ENCODE measurements at places on chromosomes 3 and 15. TPM values are rescaled to one million over a fixed set of nuclear protein-coding genes. Genes with fewer than 3 reads are reported as not detected.
A peak's percentile ranks its signal among the peaks of the same experiment; 100 is the strongest.

DNA sequence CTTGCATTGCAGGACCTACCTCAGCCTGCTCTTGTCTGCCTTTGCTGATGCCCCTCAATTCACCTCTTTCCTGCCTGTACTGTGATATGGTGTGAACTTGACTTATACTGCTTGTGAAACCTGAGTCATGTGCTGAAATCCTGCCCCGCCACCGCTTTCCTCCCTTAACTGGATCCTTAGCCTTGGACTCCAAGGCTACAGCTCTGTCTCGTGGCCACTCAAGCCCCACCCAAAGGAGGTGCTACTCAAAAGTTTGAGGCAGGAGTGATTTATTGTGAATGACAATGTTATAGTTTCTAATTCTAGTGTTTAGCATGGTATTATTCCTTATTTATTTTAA lies 56.1 kb downstream of the MYZAP start:
- H3K36me3 ChIP-seq: no peaks in the 10 kb centered on the region
- no peak overlapping the region for H3K4me3 ChIP-seq
- no peak overlapping the region for H3K27ac ChIP-seq
- peaks cover 8% of the 10 kb centered on the region for H3K4me1 ChIP-seq

DNA sequence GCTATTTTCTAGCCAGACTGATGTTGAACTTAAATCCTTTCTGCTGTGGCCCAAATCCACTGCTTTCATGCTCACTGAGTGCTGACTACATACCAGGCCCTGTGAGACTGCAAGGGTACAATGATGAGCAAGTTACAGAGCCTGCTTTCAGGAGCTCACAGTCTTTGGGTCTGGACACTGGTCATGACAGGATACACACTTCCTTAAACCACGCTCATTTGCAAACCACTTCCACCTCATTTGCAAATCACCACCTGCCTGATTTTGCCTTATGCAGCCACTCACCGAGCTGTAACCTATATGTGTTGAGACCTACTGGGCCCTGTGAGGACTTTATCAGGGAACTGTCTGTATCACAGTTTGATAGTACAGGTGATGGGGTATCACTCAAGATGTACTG lies 50.2 kb upstream of the LRRC58 start:
- no peak overlapping the region for H3K27ac ChIP-seq
- peaks cover 46% of the 10 kb centered on the region for H3K36me3 ChIP-seq
- no peak overlapping the region for H3K4me3 ChIP-seq
- H3K27me3 ChIP-seq: no peaks in the 10 kb centered on the region

DNA sequence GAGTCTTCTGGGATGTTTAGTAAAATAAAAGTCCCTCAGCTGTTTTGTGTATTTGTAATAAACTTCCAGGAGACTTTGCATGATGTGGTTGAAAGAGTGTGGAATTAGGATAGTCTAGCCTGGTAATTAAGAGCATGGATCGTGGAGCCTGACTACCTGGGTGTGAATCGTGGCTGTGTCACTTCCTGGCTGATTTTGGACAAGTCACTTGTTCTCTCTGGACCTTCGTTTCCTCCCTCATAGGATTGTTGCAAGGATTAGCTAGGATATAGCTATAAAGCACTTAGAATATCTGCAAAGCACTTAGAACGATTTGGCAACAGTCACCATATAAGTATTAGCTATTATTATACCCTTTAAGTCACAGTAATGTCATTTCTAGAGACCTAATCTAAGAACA lies 40.2 kb downstream of the SLMAP start:
- no peak for DNase-seq
- H3K4me1 ChIP-seq: no peaks in the 10 kb centered on the region
- H3K27me3 ChIP-seq: no peaks in the 10 kb centered on the region
- H3K4me3 ChIP-seq: no peak overlapping the region
- H3K36me3 ChIP-seq: no peaks in the 10 kb centered on the region

GRCh38 chr15:65638681-65639089 lies 16.9 kb downstream of the SLC24A1 start:
- no peaks in the 10 kb centered on the region for H3K36me3 ChIP-seq
- peak; percentile 26 for DNase-seq
- no peak overlapping the region for H3K4me3 ChIP-seq
- H3K4me1 ChIP-seq: peaks cover 5% of the 10 kb centered on the region

GRCh38 chr3:56467108-56467507 lies 1.2 kb downstream of the ERC2 start:
- peak overlapping the region; percentile 95 for H3K4me3 ChIP-seq
- no peaks in the 10 kb centered on the region for H3K36me3 ChIP-seq
- DNase-seq: peak; percentile 55
- H3K27ac ChIP-seq: peak overlapping the region; percentile 90
- peaks cover 13% of the 10 kb centered on the region for H3K4me1 ChIP-seq

DNA sequence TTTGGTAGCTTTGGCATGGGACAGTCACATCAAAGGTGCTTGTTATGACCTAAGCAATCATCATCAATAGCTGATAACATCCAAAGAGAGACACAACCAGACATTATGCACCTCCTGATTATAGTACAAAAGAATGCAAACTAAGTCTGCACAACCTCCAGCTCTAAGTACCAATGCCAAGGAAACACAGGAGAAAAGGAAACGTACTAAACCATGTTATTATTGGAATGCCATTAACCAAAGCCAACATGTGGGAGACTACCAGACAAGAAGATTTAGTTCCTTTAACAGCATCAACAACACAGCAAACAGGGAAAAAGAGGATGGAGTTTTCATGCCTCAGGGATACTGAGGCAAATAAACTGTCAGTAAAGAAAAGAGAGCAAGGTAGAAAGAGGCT lies 61.4 kb downstream of the CD47 start:
- no peak overlapping the region for H3K27ac ChIP-seq
- H3K27me3 ChIP-seq: no peaks in the 10 kb centered on the region
- no peaks in the 10 kb centered on the region for H3K36me3 ChIP-seq
- peaks cover 23% of the 10 kb centered on the region for H3K4me1 ChIP-seq

GRCh38 chr3:1117843-1118473 lies 25.1 kb downstream of the CNTN6 start:
- no peaks in the 10 kb centered on the region for H3K36me3 ChIP-seq
- no peaks in the 10 kb centered on the region for H3K4me1 ChIP-seq
- no peak for DNase-seq
- H3K4me3 ChIP-seq: no peak overlapping the region

DNA sequence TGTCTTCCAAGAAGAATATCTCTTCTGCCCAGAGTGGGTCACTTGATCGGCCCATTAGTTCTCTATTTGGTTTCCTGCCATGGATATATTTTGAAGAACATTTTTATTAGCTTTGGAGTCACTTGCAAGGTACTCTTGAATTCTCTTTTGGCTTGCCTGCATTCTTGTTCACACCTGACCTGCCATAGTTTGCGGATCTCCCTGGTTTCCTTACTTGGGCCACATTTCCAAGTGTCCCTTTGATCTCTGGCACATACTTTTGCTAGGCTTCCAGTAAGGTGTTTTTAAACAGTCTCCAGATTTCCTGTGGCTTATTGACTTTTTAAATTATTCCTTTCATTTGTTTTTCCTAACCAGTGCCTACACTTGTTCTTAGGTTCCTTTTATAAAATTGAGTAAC lies 488.5 kb upstream of the MDFIC2 start:
- no peaks in the 10 kb centered on the region for H3K27me3 ChIP-seq
- no peak for DNase-seq
- H3K27ac ChIP-seq: no peak overlapping the region
- H3K4me1 ChIP-seq: no peaks in the 10 kb centered on the region
- peaks cover 2% of the 10 kb centered on the region for H3K36me3 ChIP-seq

DNA sequence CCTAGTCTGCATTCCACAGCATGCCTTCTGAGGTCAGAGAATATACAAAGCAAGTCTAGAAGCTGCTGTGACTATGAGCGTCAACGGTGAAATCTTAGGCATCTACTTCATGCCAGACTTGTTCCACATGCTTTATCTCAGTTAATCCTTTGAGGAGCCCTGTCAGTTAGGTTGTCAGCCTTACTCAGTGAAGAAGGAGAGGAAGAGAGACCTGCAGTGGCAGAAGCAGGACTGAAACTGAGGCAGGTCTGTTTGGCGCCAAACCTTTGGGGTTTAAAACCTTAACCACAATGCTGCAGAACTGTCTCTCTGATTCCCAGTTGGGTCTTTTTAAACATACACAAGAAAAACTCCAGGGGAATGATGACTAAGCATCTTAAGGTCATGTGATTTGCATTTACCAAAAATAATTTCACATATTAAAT lies 139.0 kb upstream of the LIPC start:
- no peak overlapping the region for H3K27ac ChIP-seq
- peaks cover 18% of the 10 kb centered on the region for H3K4me1 ChIP-seq
- peaks cover 4% of the 10 kb centered on the region for H3K36me3 ChIP-seq
- no peak for DNase-seq
- H3K4me3 ChIP-seq: no peak overlapping the region
- H3K27me3 ChIP-seq: no peaks in the 10 kb centered on the region

- H3K4me1 ChIP-seq: no peaks in the 10 kb centered on the region
- no peaks in the 10 kb centered on the region for H3K27me3 ChIP-seq
- H3K36me3 ChIP-seq: no peaks in the 10 kb centered on the region
- DNase-seq: no peak
Observed at GRCh38 chr15:24394303-24394702, 281.3 kb upstream of the NPAP1 start.

- H3K4me3 ChIP-seq: peak overlapping the region; percentile 97
- peaks cover 44% of the 10 kb centered on the region for H3K4me1 ChIP-seq
- H3K27me3 ChIP-seq: no peaks in the 10 kb centered on the region
- DNase-seq: peak; percentile 57
Observed at GRCh38 chr3:25663869-25664811, 567 bp downstream of the TOP2B start.

DNA sequence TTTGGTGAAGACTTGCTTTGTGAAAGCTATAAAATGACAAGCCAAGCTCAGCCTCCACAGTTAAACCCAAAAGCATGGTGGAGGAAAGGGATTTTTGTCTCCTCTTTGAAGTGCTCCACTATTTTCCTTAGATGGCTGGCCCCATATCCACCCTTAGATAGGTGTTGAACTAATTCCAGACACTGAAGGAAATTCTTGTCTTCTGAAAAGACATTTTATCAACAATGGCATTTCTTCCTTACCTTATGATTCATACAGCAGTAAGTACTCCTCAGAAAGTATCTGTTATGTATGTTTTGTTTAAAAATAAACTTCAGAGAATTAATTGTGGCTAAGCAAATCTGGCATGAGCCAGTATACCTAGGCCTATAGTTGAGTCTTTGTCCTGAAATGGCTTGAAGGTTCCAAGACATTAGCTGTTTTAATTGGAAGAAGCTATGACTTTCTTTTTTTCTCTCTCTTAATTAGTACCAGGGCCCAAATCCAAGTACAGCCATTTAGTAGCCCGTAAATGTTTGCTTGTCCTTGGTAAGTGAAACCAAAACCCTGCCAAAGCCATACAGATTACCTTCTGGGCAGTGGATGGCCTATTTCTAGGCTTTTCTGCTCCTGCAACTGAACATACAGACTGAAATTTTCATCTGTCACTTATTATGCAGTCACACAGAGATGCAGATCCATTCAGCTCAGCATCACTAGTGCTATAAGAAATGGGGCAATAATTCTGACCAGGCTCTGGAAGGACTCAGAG lies 5.1 kb upstream of the BFSP2 start:
- no peak overlapping the region for H3K4me3 ChIP-seq
- H3K27me3 ChIP-seq: no peaks in the 10 kb centered on the region
- DNase-seq: no peak
- H3K36me3 ChIP-seq: peaks cover 9% of the 10 kb centered on the region

DNA sequence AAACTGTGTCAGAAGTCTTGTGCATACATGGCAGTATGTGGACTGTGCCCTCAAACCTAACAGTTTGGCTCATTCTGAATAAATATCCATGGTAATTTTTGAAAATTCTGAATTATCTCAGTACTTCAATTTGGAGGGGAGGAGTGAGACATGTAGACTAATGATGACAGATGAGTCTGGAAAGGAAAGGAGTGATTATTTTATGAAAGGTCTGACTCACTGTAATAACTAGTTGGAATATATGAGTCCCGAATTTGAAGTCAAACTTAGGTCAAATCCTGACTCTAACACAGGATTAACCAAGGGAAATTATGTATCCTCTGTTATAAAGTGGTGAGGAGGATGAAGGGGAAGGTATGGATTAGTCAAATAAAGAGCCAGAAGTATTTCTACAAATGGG lies 38.6 kb downstream of the SUCNR1 start:
- H3K27me3 ChIP-seq: no peaks in the 10 kb centered on the region
- H3K36me3 ChIP-seq: no peaks in the 10 kb centered on the region
- H3K27ac ChIP-seq: no peak overlapping the region
- H3K4me3 ChIP-seq: no peak overlapping the region
- H3K4me1 ChIP-seq: no peaks in the 10 kb centered on the region

GRCh38 chr15:29090617-29091466 lies 178.8 kb downstream of the NSMCE3 start:
- no peaks in the 10 kb centered on the region for H3K27me3 ChIP-seq
- no peak overlapping the region for H3K4me3 ChIP-seq
- peaks cover 7% of the 10 kb centered on the region for H3K36me3 ChIP-seq
- peak; percentile 50 for DNase-seq
- peaks cover 26% of the 10 kb centered on the region for H3K4me1 ChIP-seq

- no peak overlapping the region for H3K27ac ChIP-seq
- no peak for DNase-seq
- peaks cover 4% of the 10 kb centered on the region for H3K4me1 ChIP-seq
- H3K4me3 ChIP-seq: no peak overlapping the region
- no peaks in the 10 kb centered on the region for H3K27me3 ChIP-seq
- H3K36me3 ChIP-seq: peaks cover 4% of the 10 kb centered on the region
Observed at GRCh38 chr15:82397817-82398216, 31.8 kb upstream of the GOLGA6L9 start.

DNA sequence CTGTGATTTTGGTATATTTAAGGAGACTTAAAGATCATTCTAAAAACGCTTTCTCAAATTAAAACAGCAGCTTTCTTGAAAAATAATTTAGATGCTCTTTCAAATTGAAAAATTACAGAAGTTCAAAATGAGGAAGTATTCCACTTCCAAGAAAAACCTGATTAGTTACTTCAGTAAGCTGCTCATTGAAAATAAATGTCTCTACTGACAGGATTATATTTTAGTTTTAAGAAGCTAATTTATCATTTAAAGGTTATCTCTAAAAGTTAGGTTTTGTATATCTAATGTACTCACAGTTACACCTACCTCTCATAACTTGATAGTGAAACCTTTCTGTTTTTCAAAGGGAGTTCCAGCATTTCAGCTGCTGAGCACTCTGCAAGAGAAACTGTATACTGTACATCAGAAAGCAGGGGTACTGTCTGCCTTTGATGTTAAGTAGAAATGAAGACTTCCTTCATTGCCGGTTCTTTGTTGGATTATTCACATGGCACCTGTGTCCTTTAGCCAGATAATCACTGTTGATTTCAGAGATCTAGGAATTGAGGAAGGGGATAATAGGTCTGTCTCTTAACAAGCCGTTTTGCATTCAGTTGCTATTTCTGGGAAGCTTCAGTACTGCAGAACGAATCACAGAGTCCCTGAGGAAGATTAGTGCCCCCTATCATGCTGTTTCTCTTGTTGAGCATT lies 161.6 kb downstream of the TCF12 start:
- H3K27me3 ChIP-seq: no peaks in the 10 kb centered on the region
- H3K36me3 ChIP-seq: no peaks in the 10 kb centered on the region
- DNase-seq: no peak
- H3K4me3 ChIP-seq: no peak overlapping the region
- H3K4me1 ChIP-seq: peaks cover 11% of the 10 kb centered on the region
- no peak overlapping the region for H3K27ac ChIP-seq

ZNF80 gene
- not detected for total RNA-seq

OXTR gene
- 7.9 TPM for total RNA-seq

EFCAB12 gene
- total RNA-seq: 4.0 TPM

CIAO2A gene
- 66.2 TPM for total RNA-seq

GOLGA8S gene
- 0.33 TPM for total RNA-seq

PPP2R3A gene
- total RNA-seq: 17.1 TPM

DAZL gene
- total RNA-seq: not detected

CCDC9B gene
- total RNA-seq: not detected

ANKUB1 gene
- total RNA-seq: not detected

Data from neural crest cell (in vitro differentiated cells).